ENCODE measurements at places on chromosomes 2 and 18. TPM values are rescaled to one million over a fixed set of nuclear protein-coding genes. Genes with fewer than 3 reads are reported as not detected.

Gene SULT1C4
- 0.26 TPM for total RNA-seq

Gene MARCHF4
- total RNA-seq = 0.26 TPM

- no peak for DNase-seq
Measured at GRCh38 chr2:16717477-16717876, 51.8 kb upstream of the CYRIA start.

- DNase-seq = peak; percentile 36
Measured at GRCh38 chr2:85911814-85912692, 23.3 kb upstream of the ST3GAL5 start.

DNA sequence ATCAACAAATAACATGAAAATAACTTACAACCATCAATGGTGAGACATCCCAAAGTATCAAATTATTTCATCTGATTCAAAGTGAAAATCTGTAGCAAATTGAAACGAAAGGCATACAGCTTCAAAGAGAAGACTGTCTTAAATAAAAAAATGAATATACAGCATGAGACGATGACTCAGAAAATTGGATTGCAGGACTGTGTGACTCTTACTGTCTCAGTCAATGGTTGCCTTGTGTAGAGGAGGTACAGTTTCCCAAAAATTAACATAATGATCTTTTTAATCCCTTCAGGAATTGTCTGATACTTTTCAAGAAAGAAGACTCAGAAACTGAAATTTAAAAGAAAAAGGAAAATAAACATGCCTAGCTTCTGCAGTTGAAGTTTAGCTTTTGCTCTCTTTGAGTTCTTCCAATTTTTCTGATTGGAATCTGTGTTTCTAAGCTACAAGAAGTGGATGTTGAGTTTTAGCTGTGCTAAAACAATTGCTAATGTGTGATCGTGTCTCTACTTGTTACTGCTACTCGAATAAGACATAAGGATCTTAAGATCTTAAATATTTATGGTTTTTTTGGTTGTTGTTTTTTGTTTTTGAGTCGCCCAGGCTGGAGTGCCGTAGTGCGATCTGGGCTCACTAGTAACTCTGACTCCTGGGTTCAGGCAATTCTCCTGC, 41.1 kb upstream of the EPB41L3 start:
- peak; percentile 88 for DNase-seq

GRCh38 chr2:39494784-39495251, 57.7 kb upstream of the MAP4K3 start:
- peak; percentile 99 for DNase-seq

GRCh38 chr18:43680096-43680495, 402.8 kb upstream of the SYT4 start:
- peak; percentile 9 for DNase-seq

DNA sequence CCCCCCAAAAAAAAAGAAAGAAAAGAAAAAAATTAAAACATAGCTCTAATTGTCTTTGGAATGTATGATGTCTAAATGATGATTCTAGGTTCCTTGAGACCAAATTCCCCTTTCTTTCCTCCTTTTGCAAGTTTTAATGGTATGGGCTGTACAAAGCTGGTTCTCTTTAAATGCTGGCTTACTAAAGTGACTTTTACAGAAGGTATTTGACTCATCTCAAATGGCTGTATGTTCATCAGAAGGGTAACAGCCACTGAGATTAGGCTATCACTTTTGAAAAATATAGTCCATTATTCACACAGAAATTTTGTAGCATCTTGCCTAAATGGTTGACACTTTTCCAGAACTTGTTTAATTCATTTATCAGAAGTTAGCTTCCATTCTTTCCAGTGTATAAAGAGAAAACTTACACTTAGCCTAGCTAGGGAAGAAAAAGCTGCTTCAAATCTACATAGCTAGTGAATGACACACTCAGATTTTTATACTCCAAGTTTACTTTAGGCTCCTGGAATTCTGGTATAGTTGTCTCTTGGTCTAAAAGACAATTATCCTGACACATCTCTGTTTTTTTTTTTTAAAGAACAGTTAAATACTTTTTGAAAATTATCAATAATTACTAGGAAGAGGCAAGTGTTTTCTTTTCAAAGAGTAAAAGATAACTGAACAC, 622.6 kb downstream of the LRP1B start:
- no peak for DNase-seq

- no peak for DNase-seq
Measured at GRCh38 chr2:11186145-11186544, 30.9 kb downstream of the SLC66A3 start.

DNA sequence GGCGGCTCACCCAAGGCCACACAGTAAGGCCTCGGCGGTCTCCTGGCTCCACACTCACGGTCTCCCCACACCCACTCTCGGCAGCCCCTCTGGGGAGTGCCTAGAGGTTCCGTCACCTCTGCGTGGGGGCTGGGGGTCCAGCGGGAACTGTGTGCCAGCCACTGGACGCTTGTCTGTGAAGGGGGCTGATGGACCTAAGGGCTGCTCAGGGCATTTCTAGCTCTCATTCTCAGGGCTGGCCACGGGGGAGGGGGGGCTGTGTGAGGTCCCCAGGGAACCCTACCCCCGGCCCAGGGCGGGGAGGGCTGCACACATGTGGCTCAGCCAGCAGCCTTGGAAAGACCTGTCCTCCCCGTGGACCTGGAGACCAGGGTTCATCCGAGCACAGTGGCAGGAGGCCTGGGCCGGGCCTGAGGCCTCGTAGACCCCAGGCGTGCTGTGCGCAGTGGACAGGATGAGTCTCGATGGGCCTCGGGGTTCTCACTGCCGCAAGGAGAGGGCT, 27.1 kb upstream of the ODC1 start:
- DNase-seq = no peak

Data from fibroblast of lung (primary cell).